ENCODE measurements at places on chromosomes 4 and X.

DNA sequence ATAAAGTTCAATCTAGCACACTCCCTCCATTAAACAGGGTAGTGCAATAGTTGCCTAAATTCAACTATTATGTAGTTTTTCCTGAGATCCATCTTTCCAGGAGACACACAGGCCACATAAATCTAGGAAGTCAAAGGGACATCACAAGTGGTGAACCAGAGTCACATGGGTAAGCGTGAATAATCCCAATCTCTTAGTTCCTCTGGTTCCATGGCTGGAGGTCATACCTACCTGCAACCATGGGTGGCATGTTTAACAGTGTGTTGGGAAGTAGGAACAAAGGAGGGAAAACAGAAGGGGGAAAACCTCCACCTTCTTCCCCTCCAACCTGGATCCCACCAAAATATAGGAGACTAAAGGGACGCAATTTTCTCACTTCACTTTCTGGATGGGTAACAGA lies 2651.6 kb downstream of the ARAP2 start:
- DNase-seq = no peak

DNA sequence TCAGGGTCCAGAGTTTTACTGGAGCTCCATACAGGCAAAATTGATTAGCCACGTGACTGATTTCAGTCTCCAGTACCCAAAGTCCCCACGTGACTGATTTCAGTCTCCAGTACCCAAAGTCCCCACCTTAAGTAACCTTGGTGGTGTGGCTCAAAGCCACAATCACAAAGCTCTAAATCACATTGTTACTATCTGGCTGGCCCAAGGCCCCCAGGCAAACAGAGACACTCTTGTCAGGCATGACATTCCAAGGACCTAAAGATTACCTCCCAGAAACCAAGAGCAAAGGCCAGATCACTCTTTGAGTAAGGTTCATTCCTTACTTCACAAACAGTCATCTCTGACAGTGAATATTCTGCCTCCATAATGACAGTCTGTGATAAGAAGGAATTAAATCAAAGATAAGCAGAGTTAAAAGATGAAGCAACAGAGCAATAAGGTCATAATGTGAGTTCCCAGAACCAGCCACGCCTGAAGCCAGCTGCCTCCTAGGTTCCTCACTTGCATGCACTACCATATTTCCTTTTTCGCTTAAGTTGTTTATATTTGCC lies 78.5 kb downstream of the ANXA3 start:
- DNase-seq = no peak

GRCh38 chr4:147950261-147950660 lies 218.4 kb downstream of the ARHGAP10 start:
- DNase-seq = no peak

DNA sequence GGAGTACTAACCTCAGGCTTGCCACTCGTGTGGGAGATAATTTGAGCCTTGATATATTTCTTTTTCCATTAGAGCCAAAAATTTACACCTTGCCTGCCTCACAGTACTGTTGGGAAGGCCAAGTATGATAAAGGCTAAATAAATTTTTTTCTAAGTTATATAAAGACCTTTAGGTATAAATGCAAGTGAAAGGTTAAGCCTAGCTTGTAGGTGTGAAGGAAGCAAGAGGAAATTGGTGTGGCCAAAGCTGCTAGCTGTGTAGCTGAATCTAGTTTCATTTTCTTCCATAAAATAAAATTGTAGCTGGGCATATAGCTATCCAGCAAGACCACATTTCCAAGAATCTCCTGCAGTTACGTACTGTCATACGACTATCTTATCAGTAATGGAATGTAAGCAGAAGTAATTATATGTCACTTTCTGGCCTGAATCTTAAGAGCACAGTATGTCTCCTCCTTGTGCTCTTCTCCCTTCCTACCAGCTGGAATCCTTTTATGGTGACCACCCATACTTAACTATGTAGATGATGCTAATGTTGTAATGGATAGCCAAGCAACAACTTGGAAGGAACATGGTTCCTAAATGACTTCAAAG lies 14.3 kb upstream of the GABRE start:
- DNase-seq = no peak

- no peak for DNase-seq
Measured at GRCh38 chr4:139647184-139647583, 18.4 kb upstream of the MGST2 start.

- DNase-seq = no peak
Measured at GRCh38 chrX:72368796-72369195, 63.1 kb upstream of the CITED1 start.

DNA sequence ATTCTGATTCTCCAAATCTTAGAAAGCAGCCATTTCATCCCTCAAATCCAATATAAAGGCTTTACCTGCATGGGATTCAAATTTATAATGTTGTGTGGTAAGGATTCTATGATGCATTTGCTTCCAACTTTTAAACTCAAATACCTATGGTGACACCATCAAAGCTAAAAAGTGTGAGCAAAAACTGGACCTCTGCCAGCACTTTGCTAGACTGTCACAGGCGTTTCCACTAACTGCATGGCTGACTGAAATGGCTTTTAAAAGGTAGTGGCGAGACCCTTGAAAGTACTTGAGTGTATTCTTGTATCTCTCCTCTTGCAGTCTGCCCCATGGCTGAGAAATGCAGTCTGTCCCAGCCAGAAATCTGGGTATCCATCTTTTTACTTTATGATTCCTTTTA lies 169.4 kb downstream of the AMELX start:
- DNase-seq = no peak

DNA sequence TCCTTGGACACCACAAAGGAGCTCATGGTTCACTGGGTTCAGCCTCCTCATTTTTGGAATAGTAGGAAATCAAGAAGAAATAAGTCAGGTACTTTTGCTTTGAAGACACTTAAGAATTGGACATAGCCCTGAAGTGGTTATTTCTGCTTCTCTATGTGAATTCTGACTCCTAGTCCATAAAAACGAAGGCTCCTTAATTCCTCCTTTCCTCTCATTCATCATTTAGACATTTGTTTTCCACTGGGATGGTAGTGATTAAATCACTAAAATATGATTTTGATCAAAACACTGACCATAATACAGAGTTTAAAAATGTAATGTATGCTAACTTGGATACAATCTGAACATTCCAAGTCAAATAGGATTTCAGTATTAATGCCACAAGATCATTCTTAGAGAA lies 34.7 kb upstream of the CYP2U1 start:
- no peak for DNase-seq

DNA sequence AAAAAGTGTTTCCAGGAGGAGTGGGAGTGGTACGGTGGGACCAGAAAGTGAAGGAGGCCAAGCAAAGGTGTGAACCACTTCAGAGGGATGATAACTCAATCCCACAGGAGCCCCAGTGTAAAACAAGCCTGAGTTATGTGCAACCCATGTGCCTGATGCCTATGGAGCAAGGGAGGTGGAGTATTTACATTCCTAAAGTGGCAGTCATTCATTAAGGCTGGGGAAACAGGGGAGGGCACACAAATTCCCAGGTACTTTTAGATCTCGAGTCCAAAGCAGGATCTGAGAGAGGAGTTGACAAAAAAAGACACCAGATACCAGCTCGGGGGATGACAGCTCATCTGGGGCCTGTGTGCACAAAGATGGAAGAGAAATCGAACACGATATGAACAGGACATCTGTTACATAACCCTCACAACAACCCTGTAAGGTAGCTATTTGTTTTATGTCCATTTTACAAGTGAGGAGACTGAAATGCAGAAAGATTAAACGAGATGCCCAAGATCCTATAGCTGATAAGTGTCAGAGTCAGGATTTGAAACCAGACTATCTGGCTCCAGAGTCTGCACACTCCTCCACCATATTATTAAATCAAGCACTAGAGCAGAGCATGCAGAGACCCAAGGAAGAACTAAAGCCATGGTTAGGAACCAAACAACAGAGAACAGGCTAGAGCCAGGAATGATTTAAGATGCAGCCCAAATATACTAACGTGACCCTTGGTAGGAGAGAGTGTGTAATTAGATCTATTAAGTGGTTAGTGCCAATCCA lies 91.9 kb upstream of the MAPK10 start:
- peak; percentile 51 for DNase-seq

DNA sequence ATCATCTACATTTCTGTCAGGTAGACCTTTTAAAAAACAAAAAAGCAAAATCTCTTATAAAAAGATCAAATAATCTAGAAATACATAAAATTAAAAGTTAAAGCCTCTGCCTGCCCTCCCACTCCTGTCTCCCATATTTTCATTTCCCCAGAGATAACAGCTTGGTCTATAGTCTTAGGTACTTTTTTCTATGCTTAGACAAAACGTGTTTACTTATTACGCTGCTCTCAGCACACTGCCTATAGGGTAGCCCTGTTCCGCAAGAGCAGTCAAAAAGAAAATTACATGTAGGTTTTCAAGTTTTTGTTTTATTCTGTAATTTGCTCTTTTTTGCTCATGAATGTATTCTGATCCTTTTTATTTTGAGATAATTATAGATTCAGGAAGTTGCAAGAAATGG lies 73.3 kb downstream of the TAF1 start:
- DNase-seq = no peak

- DNase-seq = no peak
Measured at GRCh38 chr4:3430524-3430923, 11.2 kb upstream of the HGFAC start.

DNA sequence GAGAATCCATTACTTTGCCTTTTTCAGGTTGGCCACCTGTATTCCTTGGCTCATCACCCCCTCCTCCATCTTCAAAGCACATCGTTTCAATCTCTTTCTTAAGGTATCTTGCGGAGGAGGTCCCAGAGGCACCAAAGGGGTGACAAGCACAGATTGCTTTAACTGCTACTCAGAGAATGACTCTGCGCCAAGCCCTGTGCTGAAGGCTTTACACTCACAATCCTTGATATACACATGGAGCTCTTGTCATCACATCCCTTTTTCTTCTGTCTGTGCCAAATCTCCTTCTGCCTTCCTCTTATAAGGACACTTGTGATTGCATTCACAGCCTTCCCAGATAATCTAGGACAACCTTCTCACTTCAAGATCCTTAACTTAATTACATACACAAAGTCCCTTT lies 134.7 kb upstream of the MAMLD1 start:
- no peak for DNase-seq

GRCh38 chr4:21628916-21629610 lies 319.5 kb downstream of the KCNIP4 start:
- DNase-seq = no peak

DNA sequence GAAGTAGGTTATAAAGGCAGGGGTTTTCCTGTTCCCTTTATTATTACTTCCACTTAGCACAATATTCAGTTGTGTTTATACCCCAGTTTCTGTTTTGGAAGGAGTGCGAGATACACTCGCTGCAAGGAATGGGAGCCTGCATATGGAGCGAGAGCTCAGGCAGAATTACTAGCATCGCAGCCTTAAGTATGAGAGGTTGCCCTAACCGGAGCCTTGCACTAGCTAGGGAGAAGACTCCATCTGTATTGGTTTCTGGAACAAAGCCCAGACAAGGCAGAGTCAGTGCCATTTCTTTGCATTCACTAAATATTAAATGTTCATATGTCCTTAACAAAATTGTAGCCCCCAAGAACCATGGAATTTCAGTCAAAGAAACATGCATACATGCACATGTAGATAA lies 6.2 kb upstream of the DCTD start:
- peak; percentile 47 for DNase-seq

DNA sequence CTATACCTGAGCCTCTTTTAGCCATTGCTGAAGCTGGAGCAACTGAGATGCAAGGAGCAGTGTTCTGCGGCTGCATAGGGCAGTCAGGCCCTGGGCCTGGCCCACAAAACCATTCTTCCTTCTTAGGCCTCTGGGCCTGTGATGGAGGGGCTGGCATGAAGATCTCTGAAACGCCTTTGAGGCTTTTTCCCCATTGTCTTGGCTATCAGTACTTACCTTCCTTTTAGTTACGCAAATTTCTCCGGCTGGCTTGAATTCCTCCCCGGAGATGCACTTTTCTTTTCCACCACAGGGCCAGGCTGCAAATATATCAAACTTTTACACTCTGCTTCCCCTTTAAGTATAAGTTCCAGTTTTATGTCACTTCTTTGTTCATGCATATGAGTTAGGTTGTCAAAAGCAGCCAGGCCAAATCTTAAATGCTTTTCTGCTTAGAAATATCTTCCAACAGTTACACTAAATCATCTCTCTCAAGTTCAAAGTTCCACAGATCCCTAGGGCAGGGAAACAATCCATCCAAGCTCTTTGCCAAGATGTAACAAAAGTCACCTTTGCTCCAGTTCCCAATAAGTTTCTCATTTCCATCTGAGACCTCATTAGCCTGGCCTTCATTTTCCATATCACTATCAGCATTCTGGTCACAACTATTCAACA lies 194.4 kb upstream of the PCDH7 start:
- DNase-seq = no peak

GRCh38 chr4:150482581-150482980 lies 99.4 kb upstream of the MAB21L2 start:
- no peak for DNase-seq

- peak; percentile 90 for DNase-seq
Measured at GRCh38 chrX:155767051-155767875, 113.9 kb upstream of the VAMP7 start.

- no peak for DNase-seq
Measured at GRCh38 chrX:71227370-71228062, 4.5 kb downstream of the GJB1 start.

DNA sequence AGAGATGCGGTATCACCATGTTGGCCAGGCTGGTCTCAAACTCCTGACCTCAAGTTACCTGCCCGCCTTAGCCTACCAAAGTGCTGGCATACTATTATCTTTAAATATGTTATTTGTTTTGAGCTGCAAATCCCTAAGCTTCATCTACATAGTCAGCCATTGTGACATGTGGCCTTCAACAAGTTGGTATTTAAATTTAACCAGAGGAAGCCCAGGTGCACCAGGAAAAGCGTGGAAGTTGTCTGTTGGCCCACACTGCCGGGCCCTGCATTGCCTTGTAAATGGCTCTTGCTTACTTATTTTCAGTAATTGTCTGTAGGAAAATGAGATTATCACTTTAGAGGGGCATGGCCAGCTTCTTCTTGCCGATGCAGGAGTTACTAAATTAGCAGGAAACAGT lies 6.0 kb downstream of the WWC2 start:
- DNase-seq = no peak

DNA sequence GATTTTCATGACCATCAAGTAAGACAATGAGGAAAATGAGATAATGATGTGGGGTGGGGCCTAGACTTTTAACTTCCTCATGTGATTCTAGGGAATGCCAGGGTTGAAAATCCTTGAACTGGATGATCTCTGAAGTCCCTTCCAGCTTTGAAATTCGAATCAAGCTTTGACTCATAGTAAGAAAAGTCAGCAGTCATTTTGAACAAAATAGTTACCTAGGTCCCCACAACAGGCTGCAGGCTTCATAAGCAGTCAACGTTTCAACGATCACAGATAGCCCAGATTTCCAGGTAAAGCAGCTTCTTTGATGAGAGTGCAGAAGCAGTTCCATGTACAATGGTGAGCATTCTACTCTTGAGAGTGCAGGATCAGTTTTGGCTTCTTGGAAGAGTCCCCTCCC lies 93.7 kb downstream of the GRIA3 start:
- DNase-seq = no peak

DNA sequence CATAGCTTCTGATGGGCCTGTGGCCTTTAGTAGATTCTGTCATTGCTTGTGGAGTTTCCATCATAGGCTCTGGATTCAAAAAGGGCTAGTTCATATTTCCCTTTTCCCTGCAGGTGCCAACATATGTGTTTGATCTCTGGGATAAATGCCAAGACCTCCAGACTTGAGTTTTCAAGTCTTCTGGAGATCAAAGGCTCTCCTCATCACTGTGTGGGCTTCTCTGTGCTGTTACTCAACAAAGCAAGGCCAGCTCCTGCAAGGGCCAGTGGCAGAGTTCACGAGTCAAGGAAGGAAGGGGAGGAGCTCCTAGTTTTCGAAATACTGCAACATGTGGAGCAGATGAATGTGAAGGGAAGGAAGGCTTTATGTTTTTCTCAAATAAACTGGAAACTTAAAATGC lies 62.7 kb upstream of the SCML1 start:
- peak; percentile 72 for DNase-seq

GRCh38 chr4:69750346-69750745 lies 10.1 kb downstream of the SULT1B1 start:
- DNase-seq = no peak

Data from RPMI7951 (cell line).